ENCODE measurements at places on chromosomes 12 and 14.

DNA sequence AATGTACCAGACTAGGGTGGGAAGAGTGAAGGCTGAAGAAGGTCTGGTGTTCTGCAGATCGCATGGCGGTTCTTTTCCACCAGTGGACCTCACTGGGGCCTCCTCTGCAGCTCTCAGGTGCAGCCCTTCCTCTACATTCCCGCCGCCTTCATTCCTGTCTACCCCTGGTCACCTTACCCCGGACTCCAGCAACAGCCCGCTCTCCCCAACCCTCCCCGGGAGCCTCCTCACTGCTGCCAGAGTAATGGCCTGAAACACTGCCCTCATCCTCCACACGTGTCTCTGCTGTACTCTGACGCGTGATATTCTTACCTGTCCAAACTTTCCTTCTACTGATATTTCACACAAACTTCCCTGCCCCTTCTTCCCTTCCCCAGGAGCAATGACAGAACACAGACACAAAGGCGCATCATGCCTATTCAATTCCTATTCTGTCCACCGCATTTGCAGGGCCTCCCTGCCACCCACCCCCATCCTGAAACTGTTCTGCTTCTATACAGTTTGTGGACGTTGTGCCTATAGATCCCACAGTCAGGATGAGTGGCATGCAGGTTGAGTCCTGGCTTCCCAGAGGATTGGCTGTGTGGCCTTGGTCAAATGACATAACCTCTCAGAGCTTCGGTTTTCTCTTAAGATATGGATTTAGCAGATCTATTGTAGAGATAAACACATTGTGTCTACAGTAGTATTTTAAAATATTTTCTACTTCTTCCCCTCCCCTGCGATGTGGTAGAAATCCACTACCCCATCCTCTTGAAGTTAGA, 1.7 kb upstream of the NUAK1 start:
- DNase-seq: no peak

- DNase-seq: no peak
Observed at GRCh38 chr12:50265770-50266524, 17.4 kb downstream of the LIMA1 start.

- DNase-seq: peak; percentile 67
Observed at GRCh38 chr12:27619308-27619707, 76.9 kb upstream of the REP15 start.

DNA sequence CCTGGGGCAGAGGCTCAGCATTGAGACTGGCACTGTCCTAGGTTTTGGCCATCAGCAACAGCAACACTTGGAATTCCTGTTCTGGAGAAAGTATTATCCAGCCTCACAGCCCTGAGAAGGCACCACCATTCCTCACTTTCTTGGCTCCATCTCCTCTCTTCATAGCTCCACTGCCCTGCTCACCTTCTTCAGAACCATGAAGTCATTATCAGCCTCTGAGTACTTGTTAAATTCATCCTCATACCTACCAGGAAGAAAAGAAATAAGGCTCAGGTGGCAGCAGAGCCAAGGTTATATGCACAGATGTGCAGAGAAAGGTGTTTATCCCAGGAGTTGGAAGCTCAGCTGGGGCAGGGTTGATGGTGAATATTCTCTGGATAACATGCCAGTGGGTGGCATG, 25.4 kb downstream of the KRT76 start:
- DNase-seq: no peak

GRCh38 chr14:63006531-63006930, 38.7 kb downstream of the KCNH5 start:
- no peak for DNase-seq

GRCh38 chr14:29126361-29126760, 359.8 kb downstream of the FOXG1 start:
- no peak for DNase-seq

GRCh38 chr12:116534311-116535121, 24.7 kb upstream of the MAP1LC3B2 start:
- no peak for DNase-seq

- DNase-seq: no peak
Observed at GRCh38 chr12:21571046-21571445, 33.6 kb downstream of the GYS2 start.

DNA sequence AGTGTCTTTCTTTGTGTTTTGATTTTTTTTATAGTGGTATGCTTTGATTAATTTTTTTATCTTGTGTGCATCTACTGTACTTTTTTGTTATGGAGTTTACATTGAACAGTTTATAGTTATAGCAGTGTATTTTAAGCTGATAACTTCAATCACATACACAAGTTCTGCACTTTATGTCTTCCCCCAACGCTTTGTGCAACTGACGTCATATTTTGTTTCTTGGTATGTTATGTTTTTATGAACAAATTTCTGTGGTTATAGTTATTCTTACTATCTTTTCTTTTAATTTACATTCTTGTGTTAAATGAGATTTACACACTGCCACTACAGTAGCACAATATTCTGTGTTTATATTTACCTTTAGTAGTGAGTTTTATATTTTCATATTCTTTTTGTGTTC, 197.1 kb downstream of the SNAPC1 start:
- DNase-seq: no peak

DNA sequence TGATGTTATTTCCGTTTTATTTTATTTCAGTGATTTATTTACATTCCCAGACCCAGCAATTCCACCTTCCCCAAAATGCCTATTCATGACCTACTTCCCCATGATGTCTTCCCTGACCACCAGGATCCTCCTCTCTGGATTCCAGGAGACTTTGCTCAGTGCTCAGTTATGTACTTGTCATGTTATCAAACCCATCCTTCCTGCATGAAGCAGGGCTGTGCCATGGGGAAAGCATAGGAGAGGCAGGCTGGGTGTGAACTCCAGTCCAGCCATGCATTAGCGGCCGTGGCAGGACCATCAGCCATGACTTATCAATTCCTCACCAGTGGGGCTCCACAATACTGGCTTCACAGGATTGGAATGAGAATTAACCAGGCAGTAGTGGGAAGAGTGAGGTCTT, 57.8 kb downstream of the B4GALNT3 start:
- no peak for DNase-seq

DNA sequence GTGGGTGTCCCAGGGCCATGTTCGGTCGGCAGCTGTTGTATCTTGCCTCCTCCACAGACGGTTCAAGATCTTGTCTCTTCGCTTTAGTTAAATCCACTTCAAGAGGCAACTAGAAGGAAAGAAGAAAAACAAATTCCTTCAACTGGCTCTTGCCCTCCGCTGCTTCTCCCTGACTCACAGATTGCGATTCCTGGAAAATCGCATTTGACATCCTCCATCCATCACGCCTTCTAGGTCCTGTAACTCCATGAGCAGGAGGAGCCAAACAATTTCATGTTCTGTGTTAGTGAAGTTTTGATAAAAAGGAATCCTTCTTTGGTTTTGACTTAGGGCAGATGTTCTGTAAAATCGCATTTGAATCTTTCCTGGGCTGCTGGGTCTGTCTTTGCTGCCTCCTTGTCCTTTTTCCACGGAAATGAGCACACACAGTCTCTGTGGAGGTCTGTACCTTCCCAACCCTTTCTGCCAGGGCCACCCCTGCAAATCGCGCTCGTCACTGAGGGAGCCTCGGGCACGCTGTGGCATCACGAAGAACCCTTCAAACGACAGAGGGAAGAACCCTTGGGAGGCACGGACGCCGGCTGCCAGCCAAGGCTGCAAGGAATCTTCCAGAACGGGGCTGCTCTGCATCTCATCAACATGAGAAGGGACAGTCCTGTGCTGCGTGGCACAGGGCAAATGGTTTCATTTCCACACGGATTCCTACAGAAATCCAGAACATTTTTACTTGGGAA, 32.6 kb downstream of the RAD52 start:
- no peak for DNase-seq

- DNase-seq: no peak
Observed at GRCh38 chr14:103108749-103109207, 14.3 kb downstream of the EXOC3L4 start.

- no peak for DNase-seq
Observed at GRCh38 chr14:53591816-53592215, 364.8 kb downstream of the BMP4 start.

DNA sequence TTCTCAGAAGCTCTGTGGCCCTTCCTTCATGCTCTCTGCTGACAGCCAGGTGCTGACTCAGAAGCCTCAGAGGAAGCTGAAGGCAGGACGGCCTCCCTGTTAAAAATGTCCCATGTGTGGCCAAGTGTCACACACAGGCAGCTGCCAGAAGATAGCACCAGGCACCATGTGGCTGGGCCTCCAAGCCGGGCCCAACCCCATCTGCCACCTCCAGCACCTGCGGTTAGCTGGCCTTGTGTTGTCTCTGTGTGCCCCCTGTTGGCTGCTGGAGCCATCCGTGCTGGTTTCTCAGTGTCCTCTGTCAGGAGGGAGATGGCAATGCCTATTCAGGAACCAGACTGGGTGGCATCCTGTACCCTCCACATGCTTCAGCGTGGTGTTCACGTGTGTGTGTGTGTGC, 63.2 kb downstream of the TSPAN11 start:
- no peak for DNase-seq

DNA sequence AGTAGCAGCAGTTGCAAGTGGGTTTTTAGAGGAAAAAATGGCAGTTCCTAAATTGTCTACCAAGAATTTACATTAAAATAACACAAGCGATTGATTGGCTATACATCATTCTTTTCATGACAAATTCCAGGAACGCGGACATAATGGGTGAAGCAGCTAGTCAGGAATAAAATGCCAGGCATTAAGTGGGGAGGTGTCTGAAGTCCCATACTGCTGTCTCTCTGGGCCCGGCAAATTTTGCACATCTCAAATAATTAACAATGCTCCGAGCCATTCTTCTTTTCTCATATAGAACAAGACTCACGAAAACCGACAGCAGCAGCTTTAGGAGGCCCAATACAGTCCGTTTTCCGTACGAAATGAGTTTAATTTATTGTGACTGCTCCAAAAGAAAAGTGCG, 696 bp downstream of the RPL36AL start:
- DNase-seq: no peak

All from foreskin melanocyte (primary cell).